ENCODE measurements at places on chromosomes 1 and 21.
A peak's percentile ranks its signal among the peaks of the same experiment; 100 is the strongest.

- DNase-seq: no peak
Measured at GRCh38 chr1:68969441-68969840, 472.6 kb upstream of the DEPDC1 start.

DNA sequence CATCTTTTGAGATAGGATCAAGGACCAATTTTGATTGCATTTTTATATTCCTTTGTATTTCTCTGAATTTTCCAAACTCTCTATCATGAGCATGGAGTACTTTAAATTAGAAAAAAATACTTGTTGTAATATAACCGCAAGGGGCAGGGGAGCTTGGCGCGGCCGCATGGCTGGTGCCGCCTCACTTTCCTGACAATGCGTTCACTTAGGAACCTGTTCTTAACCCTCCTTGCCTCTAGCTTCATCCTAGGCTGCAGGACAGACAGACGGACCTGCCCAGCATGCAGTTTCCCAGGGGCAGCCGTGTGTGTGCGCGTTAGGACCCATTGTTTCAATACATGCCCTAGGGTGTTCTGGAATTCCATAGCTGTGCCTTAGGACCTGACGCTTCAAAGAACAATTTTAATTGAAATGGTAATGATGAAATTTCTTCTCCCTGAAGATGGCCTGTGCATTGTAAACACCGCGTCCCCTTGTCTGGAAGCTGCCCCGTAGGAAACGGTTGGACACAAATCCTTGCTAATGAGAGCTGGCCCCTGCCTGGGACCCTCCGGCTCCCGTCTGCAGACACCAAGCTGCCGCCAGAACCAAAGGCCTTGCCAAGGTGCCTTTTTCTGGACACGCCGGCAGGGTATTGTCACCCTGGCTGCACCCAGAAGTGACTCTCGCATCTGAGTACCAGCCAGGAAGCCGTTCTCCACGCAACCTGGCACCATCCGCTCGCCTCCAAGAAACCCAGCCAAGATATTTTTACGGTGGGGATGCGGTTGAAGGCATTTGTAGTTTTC is 466.4 kb downstream of the NPHP4 start:
- no peak for DNase-seq

DNA sequence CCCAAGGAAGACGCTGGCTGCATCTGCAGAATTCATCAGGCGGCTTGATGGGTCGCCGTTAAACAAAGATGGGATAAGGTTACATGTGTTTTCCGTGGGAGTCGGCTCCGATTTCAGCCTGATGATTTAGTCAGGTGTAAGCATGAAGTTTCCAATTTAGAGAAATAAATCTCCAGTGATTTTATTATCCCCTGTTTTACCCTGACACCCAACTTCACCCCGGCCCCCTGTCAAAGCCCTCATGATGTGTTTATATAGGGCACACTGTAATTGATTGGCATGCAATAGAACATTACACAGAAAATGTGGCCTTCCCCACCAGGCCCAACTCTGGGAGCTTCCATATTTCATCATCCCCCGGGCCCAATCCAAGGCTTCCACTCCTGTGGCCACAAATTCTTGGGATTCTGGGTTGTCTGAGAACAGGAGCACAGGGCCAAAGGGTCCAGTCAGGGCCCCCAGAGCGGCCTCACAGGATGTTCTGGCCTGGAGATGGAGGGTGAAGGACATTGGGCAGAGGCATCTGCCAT is 72.5 kb downstream of the FOXD2 start:
- no peak for DNase-seq

- DNase-seq: no peak
Measured at GRCh38 chr1:231774719-231775335, 148.2 kb downstream of the DISC1 start.

- no peak for DNase-seq
Measured at GRCh38 chr1:234881893-234882771, 246.5 kb downstream of the TOMM20 start.

- DNase-seq: no peak
Measured at GRCh38 chr21:44709426-44710293, 1.7 kb downstream of the TSPEAR start.

GRCh38 chr21:38985568-38986378 is 180.0 kb downstream of the ETS2 start:
- DNase-seq: no peak

- DNase-seq: no peak
Measured at GRCh38 chr1:94953107-94953506, 26.2 kb upstream of the CNN3 start.

GRCh38 chr21:35354078-35354477 is 305.0 kb upstream of the RUNX1 start:
- no peak for DNase-seq

GRCh38 chr21:45177039-45177438 is 102.7 kb downstream of the ADARB1 start:
- no peak for DNase-seq

DNA sequence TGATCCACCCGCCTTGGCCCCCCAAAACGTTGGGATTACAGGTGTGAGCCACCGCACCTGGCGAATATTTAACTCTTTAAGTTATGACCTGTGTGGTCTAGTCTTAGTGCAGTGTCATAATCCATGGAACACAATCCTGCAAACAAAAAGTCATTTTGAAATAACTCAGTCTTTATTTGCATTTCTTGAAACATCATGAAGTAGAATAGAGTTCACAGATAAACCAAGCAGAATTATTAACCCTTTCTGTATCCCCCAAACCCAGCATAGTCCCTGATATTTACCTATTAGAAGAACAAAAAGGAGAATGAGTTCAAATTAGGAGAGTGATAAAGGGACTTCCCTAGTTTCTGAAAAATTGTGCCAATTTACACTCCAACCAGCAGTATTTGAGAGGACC is 19.9 kb downstream of the ZYG11B start:
- DNase-seq: no peak

DNA sequence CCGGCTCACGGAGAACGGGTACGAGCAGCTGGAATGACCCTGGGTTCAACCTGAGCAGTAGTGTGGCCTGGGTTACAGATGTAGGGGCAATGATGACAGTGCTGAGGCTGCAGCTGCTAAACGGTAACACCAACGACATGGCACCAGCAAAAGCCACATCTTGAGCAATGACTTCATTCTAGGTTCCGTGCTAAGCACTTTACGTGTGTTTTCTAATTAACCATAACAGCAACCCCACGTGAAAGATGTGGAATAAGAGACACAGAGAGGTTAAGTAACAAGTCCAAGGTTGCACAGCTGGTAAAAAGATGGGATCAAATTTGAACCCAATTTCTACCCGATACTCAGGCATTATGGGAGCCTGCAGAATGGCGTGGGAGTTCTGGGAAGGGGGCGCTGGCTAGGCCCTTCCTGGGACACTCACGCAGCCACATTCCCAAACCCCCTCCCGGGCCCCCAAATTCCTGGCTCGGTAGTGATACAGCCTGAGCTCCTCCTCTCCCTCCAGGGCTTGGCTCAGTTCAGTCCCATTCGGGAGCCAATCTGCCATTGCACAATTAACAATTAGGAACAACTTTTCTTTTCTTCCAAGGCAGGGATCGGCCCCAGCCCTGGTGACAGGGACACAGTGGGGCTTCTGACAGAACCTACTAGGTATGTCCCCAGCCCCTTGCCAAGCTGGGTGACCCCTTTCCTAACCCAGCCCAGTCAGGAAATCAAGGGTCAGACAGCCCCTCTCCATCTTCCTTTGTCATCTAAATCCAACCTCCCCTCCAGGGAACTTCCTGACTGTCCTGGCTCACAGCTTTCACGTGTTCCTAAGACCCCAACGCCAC is 23.8 kb upstream of the ECE1 start:
- DNase-seq: no peak

GRCh38 chr1:7019510-7019909 is 234.3 kb downstream of the CAMTA1 start:
- DNase-seq: no peak

GRCh38 chr1:154682254-154682653 is 74.3 kb upstream of the ADAR start:
- DNase-seq: no peak

GRCh38 chr1:75559800-75560199 is 51.1 kb downstream of the SLC44A5 start:
- DNase-seq: no peak

GRCh38 chr21:24367936-24368335 is 1239.3 kb downstream of the MRPL39 start:
- no peak for DNase-seq

GRCh38 chr21:39061766-39062165 is 121.5 kb downstream of the PSMG1 start:
- no peak for DNase-seq

DNA sequence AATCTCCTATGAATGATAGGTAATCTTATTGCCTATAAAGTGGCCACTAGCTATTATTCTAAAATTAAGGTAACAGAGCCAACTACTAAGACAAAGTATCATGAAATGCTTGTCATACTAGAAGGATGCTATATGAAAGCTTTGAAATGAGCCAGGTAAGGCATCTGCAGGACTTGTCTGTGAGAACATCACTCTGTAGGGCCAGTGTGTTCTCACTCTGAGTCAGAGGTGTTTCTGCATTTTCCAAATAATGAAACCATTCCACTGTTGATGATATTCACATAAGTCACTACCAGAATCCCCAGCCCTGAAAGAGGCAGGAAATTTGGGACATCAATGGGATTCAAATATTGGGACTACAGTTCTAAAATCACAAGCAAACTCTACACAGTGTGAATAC is 25.8 kb upstream of the GBP5 start:
- no peak for DNase-seq

- DNase-seq: peak; percentile 46
Measured at GRCh38 chr1:37032660-37033354, 1.5 kb downstream of the GRIK3 start.

DNA sequence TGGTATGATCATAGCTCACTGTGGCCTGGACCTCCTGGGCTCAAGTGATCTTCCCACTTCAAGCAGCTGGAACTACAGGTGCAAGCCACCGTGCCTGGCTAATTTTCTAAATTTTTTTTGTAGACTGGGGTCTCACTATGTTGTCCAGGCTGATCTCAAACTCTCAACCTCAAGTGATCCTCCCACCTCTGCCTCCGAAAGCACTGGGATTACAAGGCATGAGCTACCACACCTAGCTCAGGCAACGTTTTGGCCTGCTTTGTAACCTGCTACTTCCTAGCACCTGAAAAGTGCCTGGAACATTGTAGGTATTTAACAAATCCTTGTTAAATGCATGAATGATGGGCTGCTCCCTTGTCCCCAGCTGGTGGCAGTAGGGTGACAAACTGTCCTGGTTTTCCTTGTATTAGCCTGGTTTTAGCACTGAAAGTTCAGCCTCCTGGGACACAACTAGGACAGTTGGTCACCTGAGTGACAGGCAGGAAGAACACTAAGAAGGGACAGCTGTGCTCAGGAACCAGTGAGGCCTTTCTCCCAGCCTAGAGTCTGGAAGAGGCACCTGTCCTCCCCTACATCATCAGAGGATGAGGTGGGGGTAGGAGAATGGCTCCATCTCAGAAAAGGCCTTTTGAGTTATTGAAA is 88.5 kb upstream of the CD34 start:
- DNase-seq: no peak

DNA sequence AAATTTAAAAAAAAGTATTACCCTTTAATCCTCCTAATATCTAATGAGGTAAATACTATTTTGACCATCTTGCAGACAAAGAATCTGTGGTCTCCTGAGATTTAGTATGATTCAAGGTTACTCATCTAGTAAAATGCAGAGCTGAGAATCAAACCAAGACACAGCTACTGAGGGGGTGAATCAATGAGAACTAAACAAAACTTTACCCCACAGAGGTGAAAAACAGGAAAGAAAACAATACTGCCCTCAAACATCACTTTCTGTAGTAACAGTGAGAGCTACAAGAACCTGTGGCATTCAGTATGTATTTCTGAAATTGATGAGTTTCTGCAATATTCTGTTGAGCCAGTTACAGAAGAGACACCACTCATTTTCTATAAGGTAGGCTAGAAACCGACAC is 85.1 kb downstream of the JAK1 start:
- DNase-seq: no peak

DNA sequence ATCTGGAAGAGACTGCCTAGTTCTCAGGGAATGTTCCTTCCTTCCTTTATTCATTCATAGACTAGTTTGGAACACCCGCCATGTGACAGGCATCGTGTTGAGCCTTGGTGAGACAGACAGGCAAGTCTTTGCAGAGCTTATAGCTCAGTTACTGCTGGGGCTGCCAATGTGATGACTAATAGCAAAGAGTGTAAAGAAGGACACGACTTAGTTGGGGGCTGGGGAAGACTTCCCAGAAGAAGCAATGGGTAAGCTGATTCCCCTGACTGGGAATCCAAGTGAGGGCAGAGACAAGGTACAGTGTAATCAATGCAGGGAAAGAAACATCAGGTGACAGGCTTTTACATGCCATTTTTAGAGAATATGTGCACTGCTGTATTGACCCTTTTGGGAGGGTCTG is 51.2 kb downstream of the TENT5C start:
- DNase-seq: no peak

DNA sequence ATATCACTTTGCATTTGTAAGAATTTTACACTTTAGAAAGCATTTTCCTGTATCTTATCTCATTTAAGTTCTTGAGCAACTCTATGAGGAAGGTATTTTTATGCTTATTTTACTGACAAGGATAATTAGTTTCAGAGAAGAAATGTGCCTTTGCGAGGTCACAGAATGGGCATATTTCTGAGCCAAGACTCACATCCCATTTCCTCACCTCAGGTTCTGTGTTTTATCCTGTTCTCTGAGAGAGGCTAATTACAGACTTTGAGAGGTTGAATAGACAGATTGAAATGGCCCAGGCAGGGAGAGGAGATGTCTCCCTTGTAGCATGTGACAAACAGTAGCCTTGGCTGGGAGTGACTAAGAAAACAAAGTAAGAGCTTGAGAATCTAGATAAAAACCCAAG is 39.1 kb upstream of the ZC3H11B start:
- no peak for DNase-seq

DNA sequence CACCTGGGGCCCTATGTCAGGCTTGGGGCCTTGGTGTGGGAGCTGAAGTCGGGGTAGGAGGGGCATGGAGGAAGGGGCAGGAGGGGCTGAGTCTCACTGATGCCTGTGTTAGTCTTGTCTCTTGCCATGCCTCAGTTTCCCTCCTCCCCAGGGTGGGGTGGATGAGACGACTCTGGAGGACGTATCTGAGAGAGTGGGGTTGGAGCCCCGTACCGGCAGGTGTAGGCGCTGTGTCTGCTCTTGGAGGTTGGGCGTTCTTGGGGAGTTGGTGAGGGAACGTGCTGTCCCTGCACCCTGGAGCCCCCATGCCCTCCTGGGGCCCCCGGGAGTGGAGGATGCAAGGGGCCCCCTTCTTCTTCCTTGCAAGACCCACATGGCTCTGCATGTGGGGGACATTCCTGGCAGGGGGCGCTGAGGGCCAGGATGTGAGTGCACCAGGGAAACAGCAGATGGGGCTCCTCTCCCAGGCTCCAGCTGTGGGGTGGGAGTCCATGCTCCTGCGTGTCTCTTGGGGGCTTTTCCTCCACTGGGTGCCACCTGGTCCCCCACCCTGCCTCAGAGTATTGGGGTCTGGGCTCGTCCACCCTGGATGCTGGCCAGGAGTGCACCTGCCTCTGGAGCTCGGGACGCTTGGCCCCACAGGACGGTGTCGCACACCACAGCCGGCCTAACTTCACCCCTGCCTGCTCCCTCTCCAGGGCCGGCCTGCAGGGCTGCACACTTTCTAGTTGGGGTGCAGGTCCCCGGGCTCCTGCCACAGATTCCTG is 1.4 kb upstream of the TNFRSF14 start:
- no peak for DNase-seq
